ENCODE measurements at places on chromosomes 5 and 9.
A peak's percentile ranks its signal among the peaks of the same experiment; 100 is the strongest.

GRCh38 chr5:73922224-73922623 lies 296.2 kb downstream of the ARHGEF28 start:
- no peak for DNase-seq

GRCh38 chr5:148583421-148583965 lies 70.8 kb downstream of the HTR4 start:
- DNase-seq = no peak

DNA sequence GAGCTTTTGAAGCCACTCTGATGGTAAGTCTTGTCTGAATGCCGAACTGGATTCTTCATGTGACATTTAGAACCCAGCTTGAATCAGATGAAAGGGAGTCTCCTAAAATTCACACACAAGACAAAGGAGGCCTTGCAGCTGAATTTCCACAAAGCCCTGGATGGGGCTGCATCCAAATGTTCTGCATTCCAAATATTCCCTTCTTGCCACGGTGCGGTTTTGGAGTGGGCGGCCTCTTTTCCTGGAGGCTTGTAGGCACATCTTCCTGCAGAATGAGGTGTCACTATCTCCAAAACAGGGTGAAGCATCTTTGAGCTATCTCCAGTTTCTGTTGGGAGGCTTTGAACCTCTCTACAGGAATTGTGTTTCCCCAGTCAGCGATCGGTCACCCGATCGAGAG lies 342.7 kb downstream of the ARHGEF28 start:
- DNase-seq = peak; percentile 49

GRCh38 chr5:110439296-110439695 lies 287.2 kb downstream of the TMEM232 start:
- no peak for DNase-seq
